ENCODE measurements at places on chromosomes 11 and 22.

- no peak for DNase-seq
Observed at GRCh38 chr11:65429724-65430405, 7.3 kb downstream of the NEAT1 start.

DNA sequence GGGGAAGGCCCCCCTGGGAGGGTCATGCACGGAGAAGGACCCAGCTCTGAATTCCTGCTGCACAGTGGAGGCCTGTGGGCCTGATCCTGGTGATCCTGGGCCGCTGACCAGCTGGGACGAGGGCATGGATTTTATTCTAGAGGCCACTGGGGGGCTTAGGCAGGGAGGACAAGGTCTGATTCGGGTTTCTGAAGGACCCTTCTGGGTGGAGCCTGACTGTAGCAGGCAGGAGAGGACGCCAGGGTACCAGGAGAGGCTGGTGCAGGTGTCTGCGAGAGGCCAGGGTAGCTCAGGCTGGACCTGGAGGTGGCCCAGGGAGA lies 31.3 kb downstream of the MPPED1 start:
- DNase-seq = no peak

DNA sequence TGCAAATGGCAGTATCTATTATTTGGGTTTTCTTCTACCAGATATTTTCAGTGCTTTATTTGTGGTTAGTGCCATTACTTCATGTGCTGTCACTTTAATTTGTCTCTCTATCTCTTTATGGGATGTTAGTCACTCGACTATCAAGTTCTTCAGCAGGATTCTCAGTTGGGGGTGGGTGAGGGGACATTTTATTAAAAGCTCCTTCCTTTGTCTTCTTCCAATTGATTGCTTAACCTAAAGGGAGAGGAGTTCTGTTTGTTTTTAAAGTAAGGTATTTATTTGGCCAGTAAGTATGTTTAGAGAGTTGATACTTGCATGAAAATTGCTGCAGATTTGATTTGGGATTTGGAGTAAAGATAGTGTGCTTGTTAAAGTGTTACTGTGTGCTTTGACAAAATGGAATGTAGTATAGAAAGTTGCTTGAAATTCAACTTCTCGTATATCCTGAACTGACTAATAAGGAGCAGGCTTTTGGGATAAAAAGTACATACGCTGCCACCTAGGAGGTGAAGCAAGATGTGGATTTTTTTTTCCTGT lies 10.3 kb downstream of the YAP1 start:
- DNase-seq = no peak

- DNase-seq = no peak
Observed at GRCh38 chr22:43375951-43376455, 32.8 kb upstream of the SCUBE1 start.

- no peak for DNase-seq
Observed at GRCh38 chr11:99063331-99063730, 42.6 kb downstream of the CNTN5 start.

- DNase-seq = no peak
Observed at GRCh38 chr11:79940974-79941735, 500.3 kb upstream of the TENM4 start.

DNA sequence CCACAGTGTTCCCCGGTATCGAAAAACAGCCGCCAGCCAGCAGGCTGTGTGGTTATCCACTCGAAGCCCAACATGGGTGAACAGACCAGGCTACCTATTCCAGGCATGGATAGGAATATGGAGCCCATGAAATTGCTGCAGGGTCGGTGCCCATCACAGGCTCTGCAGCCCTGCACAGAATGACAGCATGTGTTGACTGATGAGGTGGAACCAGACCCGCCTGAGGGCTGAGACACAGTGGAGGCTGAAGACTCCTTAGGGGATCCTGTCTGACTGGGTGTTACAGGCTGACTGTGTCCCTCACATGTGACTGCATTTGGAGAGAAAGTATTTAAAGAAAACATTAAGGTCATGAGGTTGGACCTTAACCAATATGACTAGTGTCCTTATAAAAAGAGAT lies 6.2 kb upstream of the YPEL1 start:
- DNase-seq = no peak

DNA sequence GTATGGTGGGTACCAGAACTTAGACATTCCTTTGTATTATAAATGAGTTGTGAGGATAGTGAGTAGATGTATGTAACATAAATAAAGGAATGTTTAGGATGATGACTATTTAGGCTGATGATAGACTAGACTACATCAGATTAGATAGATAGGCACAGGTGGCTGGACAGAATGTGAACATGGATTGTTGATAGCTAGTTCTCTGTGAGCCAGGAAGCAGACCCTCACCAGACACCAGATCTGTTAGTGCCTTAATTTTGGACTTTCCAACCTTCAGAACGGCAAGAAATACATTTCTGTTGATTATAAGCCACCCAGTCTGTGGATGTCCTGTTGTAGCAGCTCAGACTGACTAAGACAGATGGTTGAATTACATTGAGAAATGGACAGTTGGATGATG lies 99.4 kb downstream of the SWAP70 start:
- DNase-seq = no peak

- DNase-seq = no peak
Observed at GRCh38 chr11:13717331-13717730, 48.9 kb downstream of the FAR1 start.

DNA sequence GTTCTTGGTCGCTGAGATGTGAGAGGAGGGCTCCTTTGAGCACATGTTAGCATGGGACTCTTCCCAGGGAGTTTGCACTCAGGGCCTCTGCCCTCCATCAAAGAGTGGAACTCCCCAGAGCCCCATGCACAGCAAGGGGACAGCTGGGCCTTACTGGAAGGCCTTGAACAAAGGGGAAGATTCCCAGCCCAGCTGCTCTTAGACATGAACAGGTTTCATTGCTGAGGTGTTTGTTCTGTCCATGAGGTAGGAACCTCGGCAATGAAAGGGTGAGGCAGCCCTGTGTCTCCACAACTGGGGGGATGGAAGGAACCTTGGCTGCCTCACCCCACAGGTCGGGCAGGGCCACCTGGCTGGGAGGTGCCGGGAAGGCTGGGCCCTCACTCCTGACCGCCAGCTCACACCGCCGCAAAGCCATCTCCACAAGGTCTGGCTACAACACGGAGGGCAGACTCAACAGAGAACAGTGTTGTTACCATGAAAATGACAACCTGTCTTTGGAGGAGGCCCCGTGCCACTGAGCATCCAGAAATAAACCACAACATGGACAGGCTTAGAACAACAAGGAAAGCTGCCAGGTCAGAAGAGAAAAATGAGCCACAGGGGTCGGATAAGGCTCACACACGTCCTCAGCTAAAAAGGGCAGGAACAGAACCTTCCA lies 3.2 kb downstream of the DERL3 start:
- DNase-seq = no peak

GRCh38 chr11:61489833-61490721 lies 18.5 kb upstream of the LRRC10B start:
- DNase-seq = no peak

- no peak for DNase-seq
Observed at GRCh38 chr11:47506373-47506772, 46.6 kb downstream of the CELF1 start.

DNA sequence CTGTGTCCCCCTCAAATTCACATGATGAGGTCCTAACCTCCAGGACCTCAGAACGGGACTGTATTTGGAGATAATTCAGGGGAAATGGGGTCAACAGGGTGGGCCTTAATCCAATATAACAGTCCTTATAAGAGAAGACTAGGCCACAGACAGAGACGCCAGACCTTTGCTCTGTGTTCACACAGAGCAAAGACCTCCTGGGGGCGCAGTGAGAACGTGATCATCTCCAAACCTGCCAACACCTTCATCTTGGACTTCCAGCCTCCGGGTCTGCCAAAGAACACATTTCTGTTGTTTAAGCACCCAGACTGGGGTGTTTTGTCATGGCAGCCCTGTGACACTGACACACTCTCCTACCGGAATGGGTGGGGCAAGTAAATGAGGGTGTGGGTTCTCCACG lies 250.2 kb downstream of the MN1 start:
- DNase-seq = no peak

DNA sequence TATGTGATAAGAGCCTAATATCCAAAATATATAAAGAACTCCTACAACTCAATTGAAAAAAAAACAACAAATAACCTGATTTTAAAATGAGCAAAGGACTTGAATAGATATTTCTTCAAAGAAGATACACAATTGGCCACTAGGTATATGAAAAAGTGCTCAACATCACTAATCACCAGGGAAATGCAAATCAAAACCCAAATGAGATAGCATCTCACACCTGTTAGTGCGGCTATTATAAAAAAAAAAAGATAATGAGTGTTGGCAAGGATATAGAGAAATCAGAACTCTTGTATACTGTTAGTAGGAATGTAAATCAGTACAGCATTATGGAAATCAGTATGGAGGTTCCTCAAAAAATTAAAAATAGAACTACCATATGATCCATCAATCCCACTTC lies 5.9 kb upstream of the SIK2 start:
- DNase-seq = no peak

DNA sequence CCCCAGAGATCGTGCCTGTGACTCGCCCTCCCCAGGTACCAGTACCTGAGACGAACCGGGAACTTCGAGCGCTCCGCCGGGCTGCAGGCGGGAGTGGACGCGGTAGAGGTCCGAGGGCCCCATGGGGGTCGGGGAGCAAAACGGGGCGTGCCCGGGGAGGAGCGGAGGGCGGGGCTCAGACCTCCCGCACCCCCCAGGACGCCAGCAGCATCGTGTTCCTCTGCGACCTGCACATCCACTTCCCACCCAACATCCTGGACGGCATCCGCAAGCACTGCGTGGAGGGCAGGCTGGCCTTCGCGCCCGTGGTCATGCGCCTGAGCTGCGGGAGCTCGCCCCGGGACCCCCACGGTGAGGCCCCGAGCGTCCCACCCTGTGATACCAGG lies 10.8 kb downstream of the B4GALNT4 start:
- no peak for DNase-seq

GRCh38 chr11:12547953-12548650 lies 126.1 kb upstream of the TEAD1 start:
- DNase-seq = no peak

- DNase-seq = no peak
Observed at GRCh38 chr11:93652679-93653078, 8.8 kb upstream of the CEP295 start.

DNA sequence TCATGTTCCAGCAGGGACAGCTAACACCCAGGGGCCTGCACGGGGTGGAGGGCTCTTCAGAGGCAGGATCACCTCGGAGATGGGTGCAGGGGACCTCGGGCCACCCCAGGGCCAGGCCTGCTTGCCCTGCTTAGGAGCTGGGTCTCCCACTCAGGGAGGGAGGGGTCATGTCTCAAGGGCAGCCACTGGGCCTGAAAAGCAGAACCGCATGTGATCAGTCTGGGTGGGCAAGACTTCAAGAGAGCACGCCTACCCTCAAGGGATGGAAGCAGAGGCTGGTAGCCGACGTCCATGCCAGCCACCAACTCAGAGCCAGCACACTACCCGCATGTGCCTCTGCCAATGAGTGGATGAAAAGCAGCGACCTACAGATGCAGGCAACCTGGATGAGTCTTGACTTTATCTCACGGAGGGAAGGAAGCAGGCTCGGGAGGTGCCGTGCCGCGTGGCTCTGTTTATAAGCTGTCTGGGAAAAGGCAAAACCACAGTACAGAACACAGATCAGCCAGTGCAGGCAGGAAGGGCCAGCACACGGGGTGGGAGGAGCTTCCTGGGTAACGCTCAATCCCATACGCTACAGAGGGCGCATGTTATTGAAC lies 16.0 kb downstream of the TBX1 start:
- DNase-seq = no peak

GRCh38 chr11:12195768-12196167 lies 85.4 kb downstream of the MICAL2 start:
- DNase-seq = peak; percentile 33

DNA sequence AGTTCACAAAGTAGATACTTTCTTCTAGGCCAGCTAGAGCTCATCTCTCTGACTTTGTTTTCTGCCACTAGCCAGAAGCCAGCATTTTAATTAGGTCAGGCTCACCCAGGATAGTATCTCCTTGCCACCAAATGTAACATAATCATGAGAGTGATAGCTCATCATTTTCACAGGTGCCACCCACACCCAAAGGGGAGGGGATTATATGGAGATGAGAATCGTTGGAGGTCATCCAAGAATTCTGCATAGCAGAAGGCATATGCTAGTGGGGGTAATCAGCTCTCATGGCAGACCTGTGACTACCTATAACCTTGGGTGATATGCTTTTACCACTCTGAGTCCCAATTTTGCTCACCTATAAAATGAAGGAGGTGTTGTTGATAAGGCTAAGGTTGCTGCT lies 523.0 kb downstream of the METTL15 start:
- no peak for DNase-seq

GRCh38 chr11:41666951-41667653 lies 207.7 kb upstream of the LRRC4C start:
- no peak for DNase-seq

DNA sequence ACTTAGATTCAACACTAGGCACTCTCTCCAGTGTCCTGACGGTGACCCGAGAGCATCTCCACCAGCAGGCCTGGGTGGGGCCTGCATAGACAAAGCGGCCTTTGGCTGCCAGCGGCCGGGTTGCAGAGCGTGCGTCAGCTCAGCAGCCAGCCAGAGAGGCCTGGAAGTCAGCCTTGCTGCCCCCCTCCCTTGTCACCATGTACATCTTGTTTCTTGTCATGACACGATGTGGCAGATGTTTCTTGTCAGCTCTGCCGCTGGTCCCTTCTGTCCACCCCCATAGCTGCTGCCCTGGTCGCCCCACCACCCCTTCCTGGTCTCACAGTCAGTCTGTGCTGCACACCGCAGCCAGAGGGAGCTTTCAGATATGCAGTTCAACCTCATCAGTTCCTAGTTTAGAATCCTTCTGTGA lies 33.1 kb upstream of the CBX7 start:
- no peak for DNase-seq

- no peak for DNase-seq
Observed at GRCh38 chr11:131470216-131470925, 100.0 kb downstream of the NTM start.

GRCh38 chr22:23565305-23565914 lies 14.7 kb downstream of the IGLL1 start:
- no peak for DNase-seq

DNA sequence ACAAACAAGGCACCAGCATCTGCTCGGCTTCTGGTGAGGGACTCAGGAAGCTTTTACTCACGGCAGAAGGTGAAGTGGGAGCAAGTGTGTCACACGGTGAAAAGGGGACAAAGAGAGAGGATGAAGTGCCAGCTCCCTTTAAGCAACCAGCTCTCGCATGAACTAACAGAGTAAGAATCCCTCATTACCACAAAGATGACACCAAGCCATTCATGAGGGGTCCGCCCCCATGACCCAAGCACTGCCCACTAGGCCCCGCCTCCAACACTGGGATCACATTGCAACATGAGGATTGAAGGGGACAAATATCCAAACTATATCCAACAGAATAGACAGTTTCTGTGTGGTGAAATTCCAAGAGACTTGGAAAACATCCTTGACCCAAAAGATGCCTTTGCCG lies 198.2 kb upstream of the POU2AF2 start:
- DNase-seq = no peak

Measured in stimulated activated CD4-positive, alpha-beta T cell treated with anti-CD3 and anti-CD28 coated beads, TNF-alpha, amount 100 ng/mL, for 1 hour (primary cell).